H9 (cell line): ENCODE measurements at places on chromosomes 4 and X.

GRCh38 chr4:1338752-1339414 is 8.1 kb upstream of the UVSSA start:
- no peak for DNase-seq

DNA sequence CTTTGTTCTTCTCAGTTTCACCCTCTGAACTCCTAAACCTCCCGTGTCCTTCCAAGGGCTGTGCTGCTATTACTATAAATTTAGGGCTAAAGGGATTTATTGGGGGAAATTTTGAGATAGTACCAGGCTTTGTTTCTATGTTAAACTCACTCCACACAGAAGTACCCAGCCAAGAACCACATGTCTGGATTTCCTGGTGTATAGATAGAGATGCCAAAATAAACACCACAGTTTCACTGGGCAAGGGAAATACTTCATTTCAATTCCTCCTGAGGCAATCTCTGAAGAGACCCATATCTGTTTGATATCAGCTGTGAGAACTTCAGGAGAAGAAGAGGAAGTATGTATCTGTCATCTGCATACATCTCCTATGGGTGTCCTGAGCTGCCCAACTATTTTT is 21.7 kb upstream of the CLNK start:
- DNase-seq = no peak

- DNase-seq = no peak
Observed at GRCh38 chr4:86947501-86948120, 12.8 kb downstream of the AFF1 start.

- DNase-seq = no peak
Observed at GRCh38 chr4:1536579-1537409, 130.6 kb upstream of the NKX1-1 start.

- no peak for DNase-seq
Observed at GRCh38 chrX:12881914-12882313, 15.0 kb downstream of the TLR7 start.

DNA sequence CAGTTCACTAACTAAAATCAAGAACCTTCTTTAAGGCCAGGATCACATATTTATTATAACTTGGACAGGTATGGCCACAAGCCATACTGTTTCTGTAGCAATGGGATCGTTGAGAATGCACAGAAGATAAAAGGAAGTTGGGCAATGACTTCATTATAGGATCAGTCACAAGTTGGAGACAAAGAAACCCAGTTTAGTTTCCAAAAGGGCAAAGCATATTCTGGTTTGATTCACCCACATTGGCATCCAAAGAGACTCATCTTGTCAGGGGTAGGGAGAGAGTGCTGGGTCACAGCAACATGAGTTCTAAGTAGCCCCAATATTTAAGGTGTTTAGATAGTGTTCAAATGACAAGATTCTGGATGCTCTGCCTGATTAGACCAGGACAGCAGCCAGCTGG is 317.1 kb upstream of the GALNT7 start:
- DNase-seq = no peak

- no peak for DNase-seq
Observed at GRCh38 chr4:83110970-83111750, 3.4 kb downstream of the PLAC8 start.

DNA sequence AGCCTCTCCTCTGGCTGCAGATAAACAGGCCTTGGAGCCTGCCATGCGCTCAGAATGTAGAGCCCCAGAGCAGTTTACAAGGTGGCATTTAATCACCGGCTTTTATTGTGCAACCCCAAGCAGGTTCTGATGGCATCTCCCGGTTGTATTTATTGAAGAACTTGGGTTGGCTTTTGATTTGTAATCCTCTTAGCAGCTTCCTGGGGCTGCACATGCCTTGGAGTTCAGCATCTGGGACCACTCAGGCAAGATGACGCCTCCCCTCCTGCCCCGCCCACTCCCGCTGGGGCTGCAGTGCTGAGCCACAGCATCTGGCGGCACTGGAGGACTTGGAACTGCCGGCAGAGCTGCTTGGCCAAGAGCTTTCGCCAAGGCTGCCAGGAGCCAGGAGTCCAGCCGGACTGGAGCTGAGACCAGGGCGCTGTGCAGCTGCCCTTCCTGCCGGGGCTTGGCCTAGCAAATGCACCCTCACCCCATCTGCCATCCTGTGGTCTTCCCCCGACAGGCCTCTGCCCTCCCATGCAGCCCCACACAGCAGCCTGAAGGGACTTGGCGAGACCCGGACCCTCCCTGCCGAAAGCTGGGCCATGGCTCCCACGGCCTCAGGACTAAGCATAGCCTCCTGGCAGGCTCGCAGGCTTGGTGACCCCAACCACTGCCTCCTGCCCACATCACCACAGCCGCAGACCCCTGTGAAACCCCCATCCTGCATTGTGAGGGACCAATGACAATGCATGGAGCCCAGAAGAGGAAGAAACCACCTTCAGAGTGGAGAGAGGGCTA is 5.4 kb downstream of the HTRA3 start:
- DNase-seq = no peak
